ENCODE measurements at places on chromosomes 4 and X. TPM values are rescaled to one million over a fixed set of nuclear protein-coding genes. Genes with fewer than 3 reads are reported as not detected.

DNA sequence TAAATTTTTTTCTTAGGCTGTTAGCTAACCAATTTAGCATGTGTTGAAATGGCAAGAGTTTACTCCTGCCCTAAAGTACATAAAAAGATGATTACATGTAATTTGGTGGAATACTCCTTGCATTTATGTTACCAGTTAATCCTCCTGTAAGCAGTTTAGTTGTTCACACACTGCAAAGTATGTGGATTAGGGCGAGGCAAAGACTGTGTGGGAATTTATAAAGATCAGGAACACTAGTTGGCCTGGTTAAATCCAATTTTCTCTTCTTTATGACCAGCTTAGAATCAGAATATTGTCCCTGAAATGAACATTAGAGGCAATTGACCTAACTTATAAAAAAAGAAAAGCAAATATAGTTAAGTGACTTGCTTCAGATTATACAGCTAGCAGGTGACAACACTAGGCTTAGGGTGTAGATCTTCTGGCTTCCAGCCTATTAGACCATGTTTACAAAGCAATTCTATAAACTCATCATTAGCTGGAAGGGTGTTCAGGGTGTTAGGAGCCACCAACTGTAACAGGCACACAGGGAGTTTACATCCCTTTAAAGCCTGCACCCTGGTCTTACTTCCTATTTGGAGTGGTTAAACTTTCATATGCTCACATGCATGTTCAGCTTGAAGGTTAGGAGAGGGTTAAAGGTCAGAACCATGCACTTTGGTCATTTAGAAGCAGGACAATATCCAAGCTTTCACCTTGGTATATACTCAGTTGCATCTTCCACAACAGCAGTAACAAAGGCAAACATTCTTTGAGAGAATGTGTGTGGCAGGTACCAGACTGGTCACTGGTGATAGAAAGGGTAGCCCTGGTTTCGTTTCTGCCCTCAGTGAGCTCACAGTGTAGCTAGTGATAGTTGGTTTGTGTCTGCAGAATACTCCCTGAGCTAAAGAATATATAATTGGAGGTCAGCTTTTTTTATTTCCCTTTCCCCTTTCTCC, 72.6 kb downstream of the GC start:
- no peak for DNase-seq

DNA sequence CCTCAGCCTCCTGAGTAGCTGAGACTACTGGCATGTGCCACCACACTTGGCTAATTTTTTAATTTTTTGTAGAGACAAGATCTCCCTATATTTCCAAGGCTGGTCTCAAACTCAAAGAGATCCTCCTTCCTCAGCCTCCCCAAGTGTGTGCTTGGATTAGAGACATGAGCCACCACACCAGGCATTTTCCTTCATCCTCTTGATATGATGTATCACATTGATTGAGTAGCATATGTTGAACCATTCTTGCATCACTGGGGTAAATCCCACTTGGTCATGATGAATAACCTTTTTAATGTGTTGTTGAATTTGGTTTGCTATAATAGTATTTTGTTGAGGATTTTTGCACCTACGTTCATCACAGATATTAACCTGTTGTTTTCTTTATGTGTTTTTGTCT, 24.2 kb upstream of the PPM1K start:
- no peak for DNase-seq

DNA sequence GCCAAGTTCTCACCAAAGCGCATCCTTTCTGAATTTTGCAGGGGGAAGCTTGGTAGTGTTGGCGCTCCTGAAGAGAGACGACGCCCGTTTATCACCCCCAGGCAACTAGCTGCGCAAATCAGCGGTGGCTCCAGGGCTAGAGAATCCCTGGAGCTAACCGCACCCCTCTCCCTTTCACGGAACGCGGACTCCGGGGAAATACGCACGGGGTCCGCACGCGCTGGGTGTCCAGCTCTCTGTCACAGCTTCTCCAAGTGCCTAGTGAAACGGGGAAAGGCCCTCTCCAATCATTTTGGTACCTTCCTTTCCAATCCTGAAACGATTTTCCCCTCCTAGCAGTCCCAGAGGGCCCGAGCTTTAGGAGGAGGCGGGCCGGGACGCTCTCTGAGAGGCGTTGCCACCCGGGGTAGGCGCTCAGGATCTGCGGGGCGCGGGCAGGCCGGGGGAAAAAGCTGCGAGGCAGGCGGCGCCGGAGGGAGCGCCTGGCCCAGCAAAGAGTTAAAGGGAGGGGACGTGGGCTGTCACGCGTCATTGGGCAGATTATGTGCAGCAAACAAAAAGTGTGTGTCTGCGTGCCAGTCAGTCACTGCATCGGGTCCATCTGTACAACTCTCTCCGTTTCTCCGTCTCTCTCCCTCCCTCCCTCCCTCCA, at the start of gene PRDM8:
PRDM8 (plus strand) TSS at position 582 of the 652 bp plus-strand sequence. CDS start 2,578 bp downstream, outside the sequence.
- DNase-seq = no peak

The STARD8 gene
- total RNA-seq = 4.9 TPM

The NLGN4X gene
- total RNA-seq = 1.5 TPM

DNA sequence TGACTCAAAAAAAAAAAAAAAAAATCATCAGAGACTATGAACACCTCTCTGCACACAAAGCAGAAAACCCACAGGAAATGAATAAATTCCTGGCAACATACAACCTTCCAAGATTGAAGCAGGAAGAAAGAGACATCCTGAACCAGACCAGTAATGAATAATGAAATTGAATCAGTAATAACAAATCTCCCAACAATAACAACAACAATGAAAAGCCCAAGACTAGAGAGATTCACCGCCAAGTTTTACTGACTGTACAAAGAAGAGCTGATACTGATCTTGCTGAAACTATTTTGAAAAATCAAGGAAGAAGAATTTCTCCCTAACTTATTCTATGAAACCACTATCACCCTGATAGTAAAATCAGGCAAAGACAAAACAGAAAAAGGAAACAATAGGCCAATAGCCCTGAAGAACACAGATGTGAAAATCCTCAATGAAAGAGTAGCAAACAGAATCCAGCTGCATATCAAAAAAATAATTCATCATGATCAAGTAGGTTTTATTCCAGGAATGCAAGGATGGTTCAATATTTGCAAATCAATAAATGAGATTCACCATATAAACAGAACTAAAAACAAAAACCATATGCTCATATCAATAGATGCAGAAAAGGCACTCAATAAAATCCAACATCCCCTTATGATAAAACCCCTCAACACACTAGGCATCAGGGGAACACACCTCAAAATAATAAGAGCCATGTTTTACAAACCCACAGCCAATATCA, 31.0 kb upstream of the PLK4 start:
- no peak for DNase-seq

- no peak for DNase-seq
These were observed 29.9 kb downstream of the ZFP42 start for GRCh38 chr4:188025476-188025875.
